PC-3 (cell line): ENCODE measurements at places on chromosomes 4 and X. TPM values are rescaled to one million over a fixed set of nuclear protein-coding genes. Genes with fewer than 3 reads are reported as not detected.

Gene HGFAC
- 0.04 and 0.58 TPM in 2 replicates for total RNA-seq

Gene ZDHHC15
- total RNA-seq: not detected in 2 replicates

Gene FAM184B
- 0.47 and 0.81 TPM in 2 replicates for total RNA-seq

Gene TEX13B
- not detected in 2 replicates for total RNA-seq

Gene CT47C1
- 0.07 TPM in 1 of 2 replicates, not detected in the other for total RNA-seq

Gene MAGED4
- 4.6 and 41.5 TPM in 2 replicates for total RNA-seq

Gene SPATA4
- 0.15 TPM in 1 of 2 replicates, not detected in the other for total RNA-seq

Gene HSFX3
- total RNA-seq: not detected in 2 replicates

Gene PDCL2
- total RNA-seq: not detected in 2 replicates

Gene GATA1
- total RNA-seq: not detected in 2 replicates

Gene CYSLTR1
- not detected in 2 replicates for total RNA-seq

Gene SEC31A
- total RNA-seq: 47.4 and 77.1 TPM in 2 replicates

Gene NXF2
- total RNA-seq: not detected in 2 replicates

Gene CTAG2
- total RNA-seq: not detected in 2 replicates

Gene FRG2
- total RNA-seq: 0.47 and 0.86 TPM in 2 replicates

Gene SHROOM4
- not detected in 2 replicates for total RNA-seq

Gene XG
- not detected in 2 replicates for total RNA-seq

Gene KDR
- 0.63 and 0.66 TPM in 2 replicates for total RNA-seq

Gene SAGE1
- total RNA-seq: not detected in 2 replicates

Gene GYPE
- total RNA-seq: not detected in 2 replicates

Gene RASGEF1B
- total RNA-seq: 1.4 TPM in 2 replicates

Gene MAB21L2
- not detected in 2 replicates for total RNA-seq

Gene LRCH2
- 0.11 TPM in 1 of 2 replicates, not detected in the other for total RNA-seq

Gene TLR3
- 0.33 TPM in 1 of 2 replicates, not detected in the other for total RNA-seq

Gene VSIG4
- total RNA-seq: not detected in 2 replicates

Gene AWAT2
- not detected in 2 replicates for total RNA-seq

Gene REELD1
- not detected in 2 replicates for total RNA-seq

Gene MAGEC3
- not detected in 2 replicates for total RNA-seq

Gene TXK
- 0.92 and 2.6 TPM in 2 replicates for total RNA-seq

Gene DDX60
- 3.2 and 6.3 TPM in 2 replicates for total RNA-seq

Gene ARMCX2
- 0.58 and 0.98 TPM in 2 replicates for total RNA-seq

Gene SULT1B1
- 0.04 and 0.17 TPM in 2 replicates for total RNA-seq

Gene RS1
- total RNA-seq: not detected in 2 replicates

Gene STOX2
- 2.1 and 3.6 TPM in 2 replicates for total RNA-seq

Gene SPANXB1
- 0.33 TPM in 1 of 2 replicates, not detected in the other for total RNA-seq

Gene TBC1D9
- total RNA-seq: 11.2 and 12.7 TPM in 2 replicates

Gene CDKL5
- total RNA-seq: 2.4 and 2.9 TPM in 2 replicates

Gene RPL36A
- total RNA-seq: 914 and 1,023 TPM in 2 replicates

Gene HEPH
- total RNA-seq: not detected in 2 replicates

Gene TRMT2B
- total RNA-seq: 22.7 and 23.4 TPM in 2 replicates

Gene FOXR2
- not detected in 2 replicates for total RNA-seq

Gene TIMP1
- total RNA-seq: 207 and 222 TPM in 2 replicates

Gene STAP1
- not detected in 2 replicates for total RNA-seq

Gene TMSB15A
- total RNA-seq: 0.18 TPM in 1 of 2 replicates, not detected in the other

Gene RAB9B
- total RNA-seq: 1.2 and 1.5 TPM in 2 replicates

Gene AVPR2
- not detected in 2 replicates for total RNA-seq

Gene UGT2A1
- total RNA-seq: not detected in 2 replicates
